ENCODE measurements at places on chromosomes 4 and X. TPM values are rescaled to one million over a fixed set of nuclear protein-coding genes. Genes with fewer than 3 reads are reported as not detected.

- no peak for DNase-seq
Observed at GRCh38 chrX:39440799-39441284, 639.6 kb downstream of the MID1IP1 start.

GRCh38 chrX:112163906-112164305, 81.3 kb upstream of the TRPC5 start:
- DNase-seq = no peak

GRCh38 chr4:149785696-149786431, 29.8 kb downstream of the IQCM start:
- no peak for DNase-seq

GRCh38 chrX:148610328-148610698, 109.9 kb downstream of the AFF2 start:
- no peak for DNase-seq

DNA sequence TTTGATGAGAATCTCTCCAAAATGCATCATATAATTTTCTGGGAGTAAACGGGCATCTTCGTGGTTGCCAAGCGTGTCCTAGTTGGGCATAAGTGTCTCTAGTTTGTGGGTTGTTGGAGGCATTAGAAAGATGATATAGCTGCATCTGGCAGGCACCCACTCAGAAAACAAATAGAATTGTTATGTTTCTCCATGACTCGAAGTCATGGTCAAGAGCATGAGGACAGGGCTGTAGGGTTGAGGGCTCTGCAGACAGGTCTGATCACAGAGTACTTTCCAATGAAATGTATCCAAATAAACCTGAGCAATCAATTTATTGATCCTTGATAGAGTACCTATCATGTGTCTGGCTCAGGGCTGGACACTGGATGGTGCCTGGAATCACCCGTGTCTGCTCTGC, 82.7 kb downstream of the SORCS2 start:
- no peak for DNase-seq

- peak; percentile 56 for DNase-seq
Observed at GRCh38 chr4:126242679-126243390, 928.1 kb downstream of the FAT4 start.

- DNase-seq = no peak
Observed at GRCh38 chr4:130073145-130073790, 977.3 kb downstream of the C4orf33 start.

The SHISA3 gene
- total RNA-seq = 5.4 TPM

GRCh38 chrX:308821-309520, 9.6 kb downstream of the GTPBP6 start:
- peak; percentile 16 for DNase-seq

- no peak for DNase-seq
Observed at GRCh38 chrX:85084770-85085393, 81.2 kb downstream of the APOOL start.

DNA sequence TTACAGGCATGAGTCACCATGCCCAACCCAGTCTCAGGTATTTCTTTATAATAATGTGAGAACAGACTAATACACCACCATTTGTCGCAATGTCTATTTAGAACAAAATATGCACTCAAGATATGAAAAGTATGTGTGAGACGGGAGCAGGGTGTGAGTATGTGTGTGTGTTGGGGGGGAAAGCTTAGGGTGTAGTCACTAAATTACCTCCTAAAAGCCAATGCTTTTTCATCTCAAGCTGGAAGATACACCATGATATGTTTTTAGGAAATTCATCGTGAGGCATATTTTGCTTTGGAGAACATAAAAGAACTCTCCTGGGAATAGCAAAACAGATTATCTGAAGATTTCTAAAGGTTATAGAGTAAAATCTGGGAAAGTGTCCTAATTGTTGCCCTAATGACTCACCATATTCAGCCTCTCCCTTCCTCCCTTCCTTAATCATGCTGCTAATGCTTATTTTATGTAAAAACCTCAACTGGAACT, 262.7 kb downstream of the PDHA2 start:
- DNase-seq = no peak

- DNase-seq = no peak
Observed at GRCh38 chrX:150548251-150548650, 20.2 kb upstream of the MTM1 start.

DNA sequence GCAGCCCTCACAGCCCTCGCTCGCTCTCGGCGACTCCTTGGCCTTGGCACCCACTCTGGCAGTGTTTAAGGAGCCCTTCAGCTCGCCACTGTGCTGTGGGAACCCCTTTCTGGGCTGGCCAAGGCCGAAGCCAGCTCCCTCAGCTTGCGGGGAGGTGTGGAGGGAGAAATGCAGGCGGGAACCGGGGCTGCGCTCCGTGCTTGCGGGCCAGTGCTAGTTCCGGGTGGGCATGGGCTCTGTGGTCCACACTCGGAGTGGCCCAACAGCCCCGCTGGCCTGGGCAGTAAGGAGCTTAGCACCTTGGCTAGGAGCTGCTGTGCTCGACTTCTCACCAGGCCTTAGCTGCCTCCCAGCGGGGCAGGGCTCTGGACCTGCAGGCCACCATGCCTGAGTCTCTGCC, 192.6 kb downstream of the COX18 start:
- no peak for DNase-seq

- no peak for DNase-seq
Observed at GRCh38 chr4:163048447-163048846, 118.2 kb downstream of the NAF1 start.

The SULT1E1 gene
- total RNA-seq = not detected

- DNase-seq = no peak
Observed at GRCh38 chr4:28451346-28451745, 1590.7 kb downstream of the STIM2 start.

The NIPAL1 gene
- total RNA-seq = 0.07 TPM

GRCh38 chr4:123415977-123416376, 19.4 kb downstream of the SPRY1 start:
- no peak for DNase-seq

DNA sequence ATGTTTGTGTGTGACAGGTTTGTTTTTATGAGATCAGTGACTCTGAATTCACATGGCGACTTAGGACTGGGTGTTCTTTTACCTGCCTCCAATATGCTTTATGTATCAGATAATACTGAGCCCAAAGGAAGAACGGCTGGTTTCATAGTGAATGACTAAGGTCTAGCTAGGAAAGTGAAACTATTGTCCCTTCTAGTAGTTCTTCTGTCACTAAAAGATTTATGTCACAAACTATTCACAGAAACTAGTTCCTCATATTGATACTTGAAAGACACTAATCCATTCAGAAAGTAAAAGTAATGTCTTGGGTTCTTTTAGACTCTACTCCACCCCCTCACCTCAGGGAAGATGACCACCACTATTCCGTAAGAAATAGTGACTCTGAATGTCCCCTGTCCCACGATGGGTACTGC, 81.7 kb downstream of the EGF start:
- no peak for DNase-seq

GRCh38 chr4:39937683-39938268, 39.9 kb downstream of the PDS5A start:
- DNase-seq = no peak

The MAGEC1 gene
- not detected for total RNA-seq

The PSAPL1 gene
- total RNA-seq = not detected

GRCh38 chr4:113276464-113277170, 227.2 kb downstream of the ANK2 start:
- no peak for DNase-seq

The RNF113A gene
- total RNA-seq = 10.2 TPM

The METAP1 gene
- total RNA-seq = 75.8 TPM

- DNase-seq = peak; percentile 71
Observed at GRCh38 chr4:155667222-155667567, 547 bp downstream of the GUCY1A1 start.

- DNase-seq = no peak
Observed at GRCh38 chr4:74426101-74426500, 18.8 kb upstream of the AREG start.

The FHIP1A gene
- 20.2 TPM for total RNA-seq

DNA sequence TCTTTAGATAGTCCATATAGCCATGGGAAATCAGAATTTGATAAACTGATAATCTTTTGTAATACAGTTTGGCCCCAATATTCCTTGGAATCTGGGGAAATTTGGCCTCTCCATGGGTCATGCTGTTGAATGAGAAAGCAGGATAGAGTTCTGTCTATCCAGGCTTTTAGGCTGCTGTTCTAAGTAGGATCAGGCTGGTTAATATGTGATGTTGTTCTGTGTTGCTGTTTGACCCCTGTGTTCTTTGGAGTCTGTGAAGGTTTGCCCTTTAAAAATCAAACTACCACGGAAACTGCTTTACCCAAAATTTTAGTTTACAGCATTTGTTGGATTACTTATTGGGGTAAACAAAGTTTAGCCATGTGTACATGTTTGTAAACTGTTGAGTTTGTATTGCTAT, 114.5 kb downstream of the ZNF330 start:
- no peak for DNase-seq

The MUC7 gene
- total RNA-seq = not detected

The ASB12 gene
- 3.0 TPM for total RNA-seq

DNA sequence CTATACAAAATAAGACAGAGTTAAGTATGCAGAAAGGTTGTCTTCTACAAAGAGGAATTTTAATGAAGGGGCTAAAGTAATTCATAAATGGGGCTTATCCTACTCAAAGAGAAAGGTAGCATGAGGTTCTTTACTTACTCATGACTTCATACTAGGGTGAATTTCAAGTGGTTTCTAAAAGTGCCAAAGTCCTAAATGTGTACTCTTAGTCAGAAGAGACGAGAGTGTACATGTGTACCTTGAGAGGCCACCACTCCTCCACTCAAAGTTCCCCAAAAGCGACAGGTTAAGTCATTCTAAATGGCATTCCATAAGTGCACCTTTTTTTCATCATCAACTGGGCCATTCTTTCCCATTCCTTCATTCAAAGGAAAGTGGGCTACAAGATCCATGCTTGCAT, 21.9 kb downstream of the EDA2R start:
- DNase-seq = no peak

The ZNF732 gene
- total RNA-seq = not detected

GRCh38 chrX:72478351-72478750, 94.3 kb downstream of the HDAC8 start:
- no peak for DNase-seq

GRCh38 chr4:139492429-139492828, 38.5 kb downstream of the RAB33B start:
- no peak for DNase-seq

GRCh38 chr4:115687052-115687755, 573.8 kb upstream of the NDST4 start:
- DNase-seq = no peak

The PRRG1 gene
- total RNA-seq = 18.4 TPM

GRCh38 chr4:55993994-55994663, 45.4 kb downstream of the CEP135 start:
- no peak for DNase-seq

- peak; percentile 59 for DNase-seq
Observed at GRCh38 chrX:47209508-47210238, 8.8 kb upstream of the CDK16 start.

The HOPX gene
- 64.8 TPM for total RNA-seq

The CENPU gene
- total RNA-seq = 1.5 TPM

DNA sequence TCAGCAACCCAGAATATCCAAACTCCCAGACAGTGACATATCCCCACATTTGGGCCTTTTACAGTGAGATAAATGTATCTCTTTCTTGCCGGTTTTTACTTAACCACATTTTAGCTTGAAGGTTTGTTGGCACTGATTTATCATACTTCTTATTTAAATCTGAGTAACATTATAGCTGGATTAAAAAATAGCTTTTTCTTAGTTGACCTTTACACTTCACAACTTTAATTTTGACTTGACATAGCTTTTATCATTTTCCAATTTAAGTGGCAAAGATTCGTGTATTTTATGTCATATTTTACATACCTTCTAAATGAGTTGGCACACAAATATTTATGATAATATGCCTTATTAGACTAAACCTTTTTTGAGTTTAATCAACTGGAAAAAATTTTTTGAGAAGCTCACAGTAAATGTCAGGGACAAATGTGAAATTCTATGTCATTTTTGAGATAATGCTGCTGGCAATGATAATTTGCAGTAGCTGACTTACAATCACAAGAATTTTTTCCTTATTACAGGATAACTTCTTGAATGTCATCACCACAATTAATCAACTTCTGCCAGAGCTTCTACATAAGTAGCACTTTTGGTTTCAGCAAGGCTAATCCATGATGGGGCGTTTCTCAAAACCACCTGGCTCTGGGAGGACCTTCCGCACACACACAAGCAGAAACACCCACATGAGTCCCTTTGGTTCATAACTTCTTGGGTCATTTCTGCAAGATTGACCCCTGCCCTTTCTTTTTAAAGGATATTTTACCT, 80.3 kb downstream of the SYTL5 start:
- no peak for DNase-seq

DNA sequence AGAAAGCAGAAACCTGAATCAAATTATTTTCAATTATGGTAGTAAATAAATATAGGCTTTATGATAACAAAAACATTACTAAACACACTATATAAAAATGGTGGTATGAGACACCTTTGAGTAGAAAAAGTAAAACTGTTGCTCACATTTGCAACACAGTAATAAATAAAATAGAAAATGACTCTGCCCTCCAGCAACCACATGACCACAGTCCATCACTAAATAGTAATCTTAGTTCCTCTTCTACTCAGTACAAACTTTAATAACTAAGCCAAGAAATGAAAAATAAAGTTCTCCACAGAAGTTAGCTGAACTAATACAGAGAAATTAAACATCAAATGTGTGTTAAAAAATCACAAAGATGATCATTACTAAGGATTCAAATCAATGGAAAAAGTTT, 108.5 kb downstream of the ADGRA3 start:
- DNase-seq = no peak

The CCNQ gene
- 42.5 TPM for total RNA-seq

DNA sequence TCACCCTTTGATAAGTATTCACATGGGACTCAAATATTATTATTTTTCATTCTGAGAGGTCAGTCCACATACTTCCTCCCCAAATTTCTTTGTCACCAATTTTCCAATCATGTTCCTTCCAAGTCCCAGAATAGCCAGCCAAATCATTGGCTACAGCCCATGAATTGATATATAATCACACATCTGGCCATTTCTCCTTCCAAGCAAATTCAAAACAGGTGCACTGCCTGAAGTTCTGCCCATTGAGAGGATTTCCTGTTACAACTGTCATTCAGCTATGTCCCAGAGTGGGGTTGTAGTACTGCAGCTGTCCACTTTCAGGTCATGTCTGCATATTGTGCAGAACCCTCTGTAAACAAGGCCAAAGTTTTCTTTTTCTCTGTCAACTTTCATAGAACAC, 347.8 kb downstream of the GRID2 start:
- DNase-seq = no peak

GRCh38 chrX:55648434-55648833, 25.2 kb downstream of the FOXR2 start:
- no peak for DNase-seq

- no peak for DNase-seq
Observed at GRCh38 chr4:69610484-69610883, 29.0 kb downstream of the UGT2A2 start.

The FOXR2 gene
- not detected for total RNA-seq

- no peak for DNase-seq
Observed at GRCh38 chr4:182339221-182339641, 96.0 kb downstream of the TENM3 start.

DNA sequence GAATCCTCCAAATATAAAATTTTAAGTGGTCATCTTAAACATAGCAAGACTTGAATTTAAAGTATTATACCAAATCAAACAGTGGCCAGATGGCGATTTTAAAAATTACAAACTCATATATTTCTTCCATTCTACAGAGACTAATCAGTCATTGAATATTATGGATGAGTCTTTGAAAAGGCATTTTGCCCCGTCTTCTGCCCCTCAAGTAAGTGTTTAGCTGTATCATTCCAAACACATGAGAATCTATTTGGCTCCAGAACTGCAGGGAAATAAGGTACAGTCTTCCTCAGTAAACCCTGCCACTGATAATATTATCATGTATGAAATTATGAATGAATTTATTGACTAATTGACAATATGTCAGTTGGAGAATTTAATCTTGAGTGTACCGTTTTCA, 191.0 kb downstream of the SLC7A11 start:
- DNase-seq = no peak

The ANK2 gene
- total RNA-seq = 350 TPM
